NCI-H187 (cell line): ENCODE measurements at places on chromosomes 7 and 10.
A peak's percentile ranks its signal among the peaks of the same experiment; 100 is the strongest.

GRCh38 chr10:95406651-95407280, 116.0 kb upstream of the PDLIM1 start:
- no peak for DNase-seq

DNA sequence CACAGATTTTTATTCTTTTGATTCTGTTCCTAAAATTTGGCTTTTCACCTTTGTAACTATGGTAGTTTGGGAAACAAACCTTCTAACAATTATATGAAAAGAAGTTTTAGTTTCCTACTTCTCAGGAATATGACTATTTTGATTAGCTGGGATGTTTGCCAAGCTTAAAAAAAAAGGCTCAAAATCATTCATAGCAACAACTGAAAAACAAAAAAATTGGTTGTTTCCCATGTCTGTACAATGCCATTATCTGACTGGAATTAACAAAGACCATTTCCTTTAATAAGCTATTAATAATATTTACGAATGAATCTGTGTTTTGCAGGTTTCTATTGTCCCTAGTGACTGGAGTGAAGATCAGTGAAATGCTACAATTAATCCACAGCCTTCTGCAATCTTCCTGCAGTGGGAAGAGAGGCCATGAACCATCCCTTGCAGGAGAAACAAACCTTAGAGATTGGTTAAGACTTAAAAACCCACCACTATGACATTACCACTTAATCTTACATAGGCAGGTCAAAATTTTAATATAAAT, 4.2 kb downstream of the PURB start:
- DNase-seq: no peak

- no peak for DNase-seq
Measured at GRCh38 chr7:132049462-132050304, 493.3 kb upstream of the PODXL start.

DNA sequence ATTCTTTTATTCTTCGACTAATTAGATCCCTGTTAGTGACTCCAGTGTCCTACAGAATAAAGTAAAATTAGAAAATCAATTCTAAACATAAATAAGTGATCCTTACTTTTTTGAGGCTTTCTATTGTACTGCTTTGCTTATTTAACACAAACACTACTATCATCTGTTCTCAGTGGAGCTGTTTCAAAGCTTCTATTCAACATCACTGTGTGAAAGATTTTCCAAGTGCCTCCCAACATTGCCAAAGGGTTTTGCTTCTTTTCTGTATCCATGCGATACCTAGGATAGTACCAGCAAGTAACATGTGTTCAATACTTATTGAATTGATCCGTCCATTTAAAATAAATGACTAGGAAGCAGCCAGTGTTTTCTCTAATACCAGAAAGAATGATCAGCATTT, 125.7 kb downstream of the ARHGAP21 start:
- no peak for DNase-seq

DNA sequence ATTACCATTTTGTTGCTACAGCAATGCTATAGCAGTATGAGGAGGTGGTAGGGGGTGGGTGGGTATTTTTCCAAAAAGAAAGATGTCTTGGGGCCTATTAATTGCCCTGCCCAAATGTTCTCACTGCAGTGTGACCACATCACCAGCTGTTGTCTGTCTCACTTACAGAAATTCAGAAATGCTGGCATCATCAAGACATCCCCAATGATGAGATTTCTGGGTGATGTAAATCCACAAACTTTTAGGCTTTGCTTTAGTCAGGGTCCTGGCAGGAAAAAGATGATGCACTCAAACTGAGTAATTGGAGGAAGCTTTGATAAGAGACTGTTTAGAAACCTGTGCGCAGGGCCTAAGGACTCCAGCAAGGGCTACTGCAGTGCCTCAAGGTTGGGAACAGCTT, 56.2 kb upstream of the OPN4 start:
- no peak for DNase-seq

DNA sequence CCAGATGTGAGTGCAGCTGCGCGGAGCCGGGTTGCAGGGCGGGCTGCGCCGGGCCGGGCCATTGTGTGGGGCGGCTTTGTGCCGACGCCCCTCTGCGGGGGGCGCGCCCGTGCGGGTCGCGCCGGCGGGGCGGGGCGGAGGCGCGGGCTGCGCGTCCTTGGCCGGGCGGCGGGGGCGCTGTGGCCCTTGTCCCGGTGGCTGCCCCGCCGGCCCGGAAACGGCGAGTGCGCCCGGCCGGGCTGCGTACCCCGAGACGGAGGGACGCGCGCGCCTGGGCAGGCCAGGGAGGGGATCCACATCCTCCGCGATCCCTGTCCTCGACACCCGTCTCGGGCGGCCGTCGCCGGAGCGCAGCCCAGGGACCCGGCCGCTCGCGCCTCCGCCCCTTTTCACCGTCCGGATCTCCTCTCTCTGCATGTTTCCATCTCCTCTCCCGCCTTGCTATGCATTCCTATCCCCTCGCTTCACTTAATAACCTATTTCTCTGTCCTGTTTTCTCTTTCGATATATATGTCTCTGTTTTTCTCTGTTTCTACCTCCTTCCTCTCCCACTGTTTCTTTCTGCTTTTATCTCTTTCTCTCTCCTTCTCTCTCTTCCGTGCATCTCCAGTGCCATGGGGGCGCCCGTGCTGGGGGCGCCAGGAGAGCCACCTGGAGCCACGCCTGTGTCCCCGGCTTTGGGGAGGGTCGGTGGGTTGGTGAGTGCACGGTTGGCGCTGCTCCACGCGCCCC, 765 bp downstream of the PFKFB3 start:
- DNase-seq: no peak

- DNase-seq: no peak
Measured at GRCh38 chr7:32415936-32416335, 74.2 kb downstream of the LSM5 start.

DNA sequence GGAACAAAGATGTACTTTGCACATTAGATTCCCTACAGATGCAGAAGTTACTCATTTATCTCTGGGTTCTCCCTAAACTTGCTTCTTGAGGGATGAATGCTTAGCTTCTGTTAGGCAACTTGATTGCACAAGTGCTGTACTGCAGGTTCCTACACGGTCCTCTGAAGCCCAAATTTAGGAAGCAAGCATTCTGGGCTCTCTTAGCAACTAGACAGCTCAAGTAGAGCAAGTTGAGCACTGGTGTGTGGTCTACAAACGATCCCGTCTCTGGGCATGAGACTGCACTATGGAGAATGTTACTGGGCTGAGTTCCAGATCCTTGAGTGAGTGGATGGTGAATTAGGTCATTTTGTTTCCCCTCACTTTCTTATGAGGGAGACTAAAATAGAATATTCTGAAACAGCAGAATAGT, 14.3 kb downstream of the SEMA3D start:
- no peak for DNase-seq

DNA sequence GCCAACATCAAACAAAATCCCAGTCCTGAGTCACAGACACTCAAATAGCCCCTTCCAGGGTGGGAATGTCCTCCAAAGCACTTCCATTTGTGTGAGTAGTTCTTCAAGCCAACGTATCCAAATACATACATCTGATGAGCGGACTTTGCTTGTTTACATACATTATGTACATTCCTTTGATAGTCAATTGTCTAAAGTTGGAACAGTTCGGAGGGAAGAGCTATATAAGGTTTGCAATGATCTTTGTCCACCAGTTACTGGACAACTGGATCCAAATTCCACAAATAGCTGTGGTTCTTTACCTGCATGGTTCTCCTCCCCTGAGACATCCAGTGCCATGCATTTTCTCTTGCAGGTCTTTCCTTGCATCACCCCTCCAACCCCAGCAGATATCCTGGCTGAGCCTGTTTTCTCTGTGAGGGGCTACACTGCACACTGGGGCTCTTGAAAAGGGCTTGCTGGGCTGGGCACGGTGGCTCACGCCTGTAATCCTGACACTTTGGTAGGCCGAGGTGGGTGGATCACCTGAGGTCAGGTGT, 4.7 kb upstream of the MGMT start:
- DNase-seq: no peak

GRCh38 chr10:119377451-119377957, 165.0 kb downstream of the RGS10 start:
- no peak for DNase-seq

DNA sequence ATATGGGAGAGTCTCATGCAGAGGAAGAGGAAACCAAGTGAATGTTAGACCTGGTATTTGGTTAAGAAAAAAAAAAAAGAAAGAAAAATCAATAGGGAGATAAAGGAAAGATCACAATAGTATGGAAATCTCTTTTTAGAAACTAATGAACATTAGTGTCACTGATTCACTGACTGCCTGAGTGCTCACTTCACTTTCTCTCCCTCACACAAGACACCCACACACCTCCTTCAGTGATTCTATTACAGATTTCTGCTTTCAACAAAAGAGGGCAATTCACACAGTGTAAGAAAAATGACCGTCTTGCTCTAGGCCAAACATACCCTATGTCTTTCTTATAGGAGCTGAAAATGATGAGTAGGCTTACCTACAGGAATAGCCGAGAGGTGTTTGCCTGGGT, 6.0 kb downstream of the GPR158 start:
- DNase-seq: no peak

DNA sequence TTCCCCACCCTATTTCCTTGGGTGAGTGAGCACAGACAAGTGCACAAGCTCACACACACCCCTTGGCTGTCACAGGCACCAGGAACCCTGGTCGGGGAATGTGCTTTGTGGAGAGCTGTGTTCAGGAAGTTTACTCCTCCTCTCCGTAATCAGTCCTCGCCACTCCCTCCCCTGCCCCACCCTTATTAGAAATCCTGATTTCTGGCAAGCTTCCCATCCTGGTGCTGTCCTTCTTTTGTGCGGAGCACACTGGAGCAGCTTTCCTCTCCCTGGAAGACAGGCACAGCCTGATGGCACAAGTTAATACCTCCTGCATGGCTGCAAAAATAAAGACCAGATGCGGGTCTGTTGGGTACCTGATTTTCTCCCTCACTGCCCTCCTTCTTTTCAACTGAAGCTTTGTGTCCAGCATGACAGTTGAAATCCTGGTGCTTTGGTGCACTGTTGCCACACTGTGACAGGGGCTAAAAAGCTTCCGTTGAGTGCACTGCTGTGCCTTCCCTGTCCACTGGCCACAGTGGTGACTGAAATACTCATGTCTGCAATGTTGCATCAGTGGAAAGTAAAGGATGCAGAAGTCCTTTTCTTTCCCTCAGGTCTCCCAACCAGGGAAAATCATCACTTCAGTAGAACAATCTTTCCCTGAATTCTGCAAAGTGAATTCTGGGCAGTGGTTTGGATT, 55.0 kb downstream of the LRRC4 start:
- peak; percentile 25 for DNase-seq

DNA sequence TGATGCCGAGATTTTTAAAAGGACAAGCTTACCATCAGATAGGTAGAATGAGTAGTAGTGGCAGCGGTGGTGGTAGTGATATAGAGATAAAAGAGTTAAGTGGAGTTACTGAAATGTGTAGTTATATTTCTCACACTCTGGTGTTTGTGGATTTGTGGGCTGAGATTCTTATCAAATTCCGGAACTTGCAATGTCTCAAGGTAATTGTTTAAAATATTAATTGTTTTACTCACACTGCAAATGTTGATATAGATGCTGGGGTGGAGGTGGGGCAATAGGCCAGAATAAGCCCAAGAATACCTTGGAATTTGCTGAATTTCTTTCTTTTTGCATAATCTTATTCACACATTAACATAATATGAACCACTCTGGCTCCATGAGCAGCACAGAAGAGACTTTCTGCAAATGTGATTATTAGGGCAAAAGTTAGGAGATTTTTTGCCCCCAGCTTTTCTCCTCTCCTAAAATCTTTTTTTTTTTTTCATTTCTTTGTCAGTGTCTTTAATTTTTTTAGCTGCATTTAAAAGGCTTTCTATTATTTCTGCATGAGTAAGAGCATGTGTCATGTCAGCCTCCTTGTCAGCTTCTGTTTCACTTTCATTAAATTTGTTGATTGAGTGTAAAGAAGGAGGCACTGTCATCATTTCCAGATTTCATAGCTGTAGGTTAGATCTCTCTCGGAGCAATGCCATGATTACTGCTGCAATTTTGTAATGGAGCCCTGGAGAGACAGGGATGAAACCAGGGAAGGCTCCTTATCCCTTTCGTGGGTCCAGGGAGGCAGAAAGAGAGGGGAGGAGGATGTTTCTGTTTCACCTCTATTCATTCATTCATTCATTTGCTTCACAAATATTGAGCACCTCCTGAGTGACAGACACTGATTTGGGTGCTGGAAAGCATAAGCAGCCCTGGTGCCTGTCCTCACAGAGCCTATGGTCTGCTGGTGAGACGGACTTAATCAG, 13.1 kb upstream of the SGMS1 start:
- DNase-seq: no peak

GRCh38 chr10:2020836-2021235, 283.5 kb upstream of the ADARB2 start:
- DNase-seq: no peak
